Prostate gland (tissue), 2 donors: ENCODE measurements at places on chromosomes 12 and 14. TPM values are rescaled to one million over a fixed set of nuclear protein-coding genes. Genes with fewer than 3 reads are reported as not detected.

Gene C12orf60
- 2.0 TPM for total RNA-seq

Gene DUSP6
- 30.6 TPM for total RNA-seq

Gene IRAK4
- 11.5 TPM for total RNA-seq

Gene DIO2
- 2.3 TPM for total RNA-seq

Gene LRTM2
- total RNA-seq: not detected

Gene TNS2
- total RNA-seq: 66.5 TPM

Gene ATF1
- total RNA-seq: 20.2 TPM

Gene FLVCR2
- 3.1 TPM for total RNA-seq

Gene MSI1
- total RNA-seq: 1.7 TPM

Gene FOXG1
- 1.6 TPM for total RNA-seq

Gene PPM1H
- total RNA-seq: 46.9 TPM

Gene E2F7
- total RNA-seq: 3.5 TPM

Gene LYZ
- total RNA-seq: 27.3 TPM

Gene SPRING1
- total RNA-seq: 12.9 TPM

Gene RFLNA
- total RNA-seq: 5.4 TPM

Gene LGMN
- 155 TPM for total RNA-seq

Gene SLC10A1
- total RNA-seq: not detected

Gene OTX2
- total RNA-seq: not detected

Gene L2HGDH
- total RNA-seq: 6.5 TPM

Gene ATP5MC2
- total RNA-seq: 728 TPM

Gene GLIPR1L1
- not detected for total RNA-seq

Gene SYCP3
- not detected for total RNA-seq

Gene RAD9B
- 0.41 TPM for total RNA-seq

Gene FBRSL1
- total RNA-seq: 34.2 TPM

Gene PMCH
- not detected for total RNA-seq

Gene KRT85
- not detected for total RNA-seq

Gene GUCY2C
- total RNA-seq: not detected

Gene SLC5A8
- total RNA-seq: 0.51 TPM

Gene ITGA5
- total RNA-seq: 44.2 TPM

Gene REP15
- 2.4 TPM for total RNA-seq

Gene TRPV4
- total RNA-seq: 8.0 TPM

Gene HOXC4
- not detected for total RNA-seq

Gene SERPINA12
- 0.82 TPM for total RNA-seq

Gene TEX52
- 0.85 TPM for total RNA-seq

Gene OVCH1
- total RNA-seq: not detected

Gene SLC6A15
- not detected for total RNA-seq

Gene FGD4
- 24.3 TPM for total RNA-seq

Gene SYNDIG1L
- 0.09 TPM for total RNA-seq

Gene TSPAN19
- not detected for total RNA-seq

Gene CLMN
- total RNA-seq: 24.6 TPM

Gene KRT7
- total RNA-seq: 151 TPM

Gene CGRRF1
- total RNA-seq: 25.7 TPM

Gene RTL1
- 0.80 TPM for total RNA-seq

Gene KRT82
- total RNA-seq: not detected

Gene FKBP3
- 40.4 TPM for total RNA-seq

Gene INSM2
- total RNA-seq: not detected

Gene SLC25A29
- total RNA-seq: 147 TPM

Gene LYSET
- total RNA-seq: 28.9 TPM

Gene ERP27
- total RNA-seq: 2.3 TPM

Gene ACACB
- total RNA-seq: 52.5 TPM

Gene GSG1
- total RNA-seq: not detected

Gene KRT8
- total RNA-seq: 182 TPM
